ENCODE measurements at places on chromosomes 3 and 15.

- no peak for DNase-seq
Measured at GRCh38 chr3:193842029-193842798, 249.2 kb downstream of the OPA1 start.

DNA sequence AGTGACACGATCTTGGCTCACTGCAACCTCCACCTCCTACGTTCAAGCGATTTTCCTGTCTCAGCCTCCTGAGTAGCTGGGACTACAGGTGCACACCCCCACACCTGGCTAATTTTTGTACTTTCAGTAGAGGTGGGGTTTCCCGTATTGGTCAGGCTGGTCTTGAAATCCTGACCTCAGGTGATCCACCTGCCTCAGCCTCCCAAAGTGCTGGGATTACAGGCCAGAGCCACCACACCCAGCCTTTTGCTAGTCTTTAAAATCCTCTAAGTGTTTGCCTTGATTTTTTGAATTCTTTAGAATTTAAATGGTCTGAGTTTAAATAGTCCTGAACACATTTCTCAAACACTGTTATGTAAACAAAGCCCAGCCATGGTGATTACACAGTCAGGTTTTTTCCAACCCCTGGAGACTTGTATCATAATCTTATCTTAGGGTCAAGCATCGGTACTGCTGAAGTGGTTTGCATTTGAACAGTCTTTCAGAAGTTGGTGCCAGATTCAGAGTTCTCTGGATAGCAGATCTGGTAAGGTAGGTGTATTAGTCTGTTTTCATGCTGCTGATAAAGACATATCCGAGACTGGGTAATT, 28.2 kb upstream of the PIAS1 start:
- DNase-seq = no peak

DNA sequence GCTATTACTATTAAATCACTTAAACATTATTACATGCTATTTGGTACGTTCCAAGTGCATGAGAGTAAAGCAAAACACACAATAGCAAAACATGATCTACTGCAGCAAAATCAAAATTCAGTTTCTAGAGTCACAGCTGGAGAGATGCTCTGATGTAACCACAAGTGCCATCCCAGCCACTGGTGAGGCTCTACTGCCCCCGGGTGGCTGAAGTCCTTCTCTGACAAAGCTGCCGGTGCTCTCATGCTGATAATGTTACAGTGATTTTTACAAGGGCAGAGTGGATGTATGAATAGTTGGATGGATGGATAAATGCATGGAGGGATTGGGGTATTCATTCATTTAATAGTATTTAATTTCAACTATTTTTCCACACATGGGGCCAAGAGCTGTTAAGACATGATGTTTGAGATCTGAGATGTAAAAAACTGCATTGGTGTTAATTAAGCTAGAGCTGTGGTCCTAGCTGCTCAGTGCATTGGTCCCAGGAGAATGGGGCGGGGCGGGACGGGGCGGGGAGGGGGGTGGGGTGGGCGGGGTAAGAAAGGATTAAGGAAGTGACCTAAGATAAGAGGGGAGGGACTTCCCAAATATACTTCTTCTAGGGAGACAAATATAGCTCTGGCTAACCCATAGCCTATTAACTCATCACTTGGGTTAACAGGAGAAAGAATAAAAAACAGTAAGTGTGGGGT, 5.3 kb upstream of the SPESP1 start:
- peak; percentile 62 for DNase-seq

- no peak for DNase-seq
Measured at GRCh38 chr3:193057616-193058015, 140.0 kb upstream of the MB21D2 start.

GRCh38 chr3:29280404-29281093, at the start of gene RBMS3:
RBMS3 (plus strand) TSS chr3:29281071.
- peak; percentile 20 for DNase-seq

DNA sequence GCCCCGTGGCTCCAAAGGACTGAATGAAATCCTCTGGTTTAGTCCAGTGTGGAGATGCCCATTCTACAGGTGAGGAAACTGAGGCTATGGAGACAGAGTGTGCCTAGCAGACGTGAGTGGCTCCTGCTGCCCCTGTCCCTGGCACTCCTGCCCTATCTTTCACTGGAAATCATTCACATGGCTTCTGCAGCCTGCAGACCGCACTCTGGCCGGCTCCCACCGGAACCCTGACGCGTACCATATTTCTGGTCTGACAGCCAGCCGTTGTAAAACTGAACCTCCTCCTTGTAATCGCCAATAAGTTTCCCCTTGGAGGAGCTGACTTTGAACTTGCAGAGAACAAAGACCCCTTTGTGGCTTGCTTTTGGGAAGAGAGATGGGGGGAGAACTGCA, 136.5 kb downstream of the CHSY1 start:
- DNase-seq = no peak

GRCh38 chr3:46672349-46672695, 21.2 kb downstream of the ALS2CL start:
- DNase-seq = no peak

DNA sequence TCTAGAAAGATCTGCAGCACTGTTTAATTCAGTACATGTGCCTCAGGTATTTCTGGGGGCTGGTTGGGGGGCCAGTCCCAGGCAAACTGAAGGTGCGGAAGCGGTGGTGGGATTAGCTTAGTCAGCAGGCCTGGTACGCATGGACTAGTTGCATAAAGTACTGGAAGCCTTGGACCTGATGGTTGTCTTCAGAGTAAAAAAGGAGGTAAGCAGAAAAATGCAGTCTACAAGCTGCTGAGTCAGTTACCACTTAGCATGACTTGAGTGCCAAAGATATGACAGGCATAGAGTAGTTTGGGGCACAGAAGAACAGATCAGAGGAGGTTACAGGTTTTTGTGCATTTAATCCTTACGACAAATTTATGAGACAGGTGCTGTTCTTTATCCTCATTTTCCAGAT, 19.9 kb upstream of the GOLGA8J start:
- DNase-seq = no peak

GRCh38 chr15:69026355-69026754, 11.9 kb downstream of the NOX5 start:
- DNase-seq = no peak

DNA sequence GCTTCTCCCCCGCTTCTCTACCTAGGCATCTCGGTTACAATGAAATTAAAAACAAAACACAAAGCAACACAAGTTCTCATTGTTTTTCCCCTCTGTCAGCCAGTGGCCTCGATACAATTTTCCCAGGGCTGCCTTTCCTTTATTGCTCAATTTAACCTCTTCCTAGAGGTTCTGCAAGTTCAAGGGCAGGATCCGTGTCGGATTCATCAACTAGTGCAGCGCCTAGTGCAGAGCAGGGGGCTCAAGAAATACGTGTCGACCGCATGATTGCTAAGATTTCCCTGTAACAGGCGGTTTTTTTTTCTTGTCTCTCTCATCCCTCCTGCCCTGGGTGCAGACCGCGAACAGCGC, 1.4 kb upstream of the BHLHE40 start:
- DNase-seq = no peak

DNA sequence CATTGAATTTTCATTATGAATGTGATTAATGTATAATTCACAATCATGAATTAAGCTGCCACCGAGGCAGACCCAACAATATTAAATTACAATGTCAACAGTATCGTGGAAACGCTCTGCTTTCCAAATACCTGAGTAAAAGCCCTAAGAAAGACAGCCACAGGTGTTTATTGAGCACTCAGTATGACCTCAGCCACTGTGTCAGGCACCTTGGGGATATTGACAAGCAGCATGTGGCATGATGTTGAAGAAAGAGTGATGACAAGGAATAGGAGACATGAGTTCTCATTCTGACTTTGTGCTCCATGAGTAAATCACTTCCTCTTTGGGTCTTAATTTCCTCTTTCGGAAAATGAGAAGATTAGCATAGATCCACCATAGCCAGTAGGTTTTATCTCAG, 12.8 kb downstream of the C2CD4A start:
- no peak for DNase-seq

DNA sequence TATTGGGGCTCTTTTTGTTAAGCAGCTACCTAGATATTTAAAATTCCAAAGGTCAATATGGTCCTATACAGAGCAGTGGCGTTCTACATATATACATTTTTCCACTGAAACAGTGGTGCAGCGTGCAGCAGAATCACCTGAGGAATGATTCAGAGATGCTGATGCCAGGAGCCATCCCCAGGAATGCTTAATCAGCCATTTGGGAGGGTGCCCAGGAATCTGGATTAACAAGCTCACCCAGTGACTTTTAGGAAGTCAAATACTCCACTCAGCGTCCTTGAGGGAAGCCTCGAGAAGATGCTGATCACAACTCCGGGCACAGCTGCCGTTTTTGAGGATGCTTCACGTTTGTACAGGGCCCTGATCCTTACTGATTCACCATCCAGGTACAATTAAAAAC, 82.6 kb upstream of the ARHGEF3 start:
- DNase-seq = no peak

DNA sequence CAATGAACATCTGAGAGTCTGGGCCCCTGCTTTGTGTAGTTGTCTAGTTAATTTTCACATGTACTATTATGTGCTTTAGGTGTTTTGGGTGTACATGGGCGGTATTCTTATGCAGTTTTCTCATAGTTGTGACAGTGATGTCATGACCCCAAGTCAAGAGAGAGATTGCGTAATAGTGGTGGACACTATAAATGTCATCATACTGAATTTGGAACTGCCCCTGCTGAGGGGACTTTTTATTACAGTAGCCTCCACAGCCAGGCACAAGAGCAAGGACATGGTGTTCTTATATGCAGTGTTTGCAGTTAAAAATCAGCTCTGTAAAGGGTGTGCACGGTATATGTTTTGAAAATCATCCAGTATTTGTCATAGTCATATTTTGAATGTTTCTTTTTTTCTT, 29.5 kb downstream of the ABHD2 start:
- no peak for DNase-seq

DNA sequence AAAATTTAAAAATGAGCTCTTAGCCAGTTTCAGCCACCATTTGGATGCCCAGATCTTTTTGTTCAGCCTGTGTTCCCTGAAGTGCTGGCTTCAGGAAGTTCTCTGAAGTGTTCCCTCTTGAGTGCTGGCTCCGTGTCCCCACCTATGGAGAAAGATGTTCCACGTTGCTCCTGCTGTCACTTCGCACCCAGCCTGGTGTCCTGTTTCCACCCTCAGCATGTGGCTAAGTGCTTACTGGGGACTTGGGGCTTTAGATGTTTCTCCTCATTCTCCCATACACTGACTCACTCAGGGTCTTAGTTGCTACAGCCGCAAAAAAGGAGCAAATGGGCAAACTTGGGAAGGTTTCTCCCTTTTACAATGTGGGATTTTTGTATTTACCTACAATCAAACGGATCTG, 16.6 kb downstream of the CHCHD6 start:
- no peak for DNase-seq

DNA sequence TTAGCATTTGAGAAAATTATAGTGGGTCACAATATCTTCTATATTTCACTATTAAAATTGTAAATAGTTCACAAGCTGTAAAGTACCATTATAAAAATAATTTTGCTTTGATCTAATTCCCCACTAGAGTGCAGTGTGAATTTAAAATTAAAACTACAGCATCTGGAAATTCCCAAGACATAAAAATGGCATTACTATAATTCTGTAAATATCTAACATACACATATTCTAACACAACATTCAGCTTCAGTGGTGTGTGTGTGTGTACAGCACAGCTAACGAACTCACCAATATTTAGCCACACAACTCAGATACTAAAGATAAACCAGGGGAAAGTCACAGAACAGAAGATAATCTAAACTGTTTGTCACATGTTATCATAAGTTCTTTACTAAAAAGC, 424.9 kb upstream of the ZNF385D start:
- no peak for DNase-seq

Data from activated CD4-positive, alpha-beta memory T cell treated with anti-CD3 and anti-CD28 coated beads, Interleukin-2, amount 10 ng/mL, durations not matched to agents 7 days and 5 days (primary cell).